ENCODE measurements at places on chromosomes 12 and 14.
A peak's percentile ranks its signal among the peaks of the same experiment; 100 is the strongest.

DNA sequence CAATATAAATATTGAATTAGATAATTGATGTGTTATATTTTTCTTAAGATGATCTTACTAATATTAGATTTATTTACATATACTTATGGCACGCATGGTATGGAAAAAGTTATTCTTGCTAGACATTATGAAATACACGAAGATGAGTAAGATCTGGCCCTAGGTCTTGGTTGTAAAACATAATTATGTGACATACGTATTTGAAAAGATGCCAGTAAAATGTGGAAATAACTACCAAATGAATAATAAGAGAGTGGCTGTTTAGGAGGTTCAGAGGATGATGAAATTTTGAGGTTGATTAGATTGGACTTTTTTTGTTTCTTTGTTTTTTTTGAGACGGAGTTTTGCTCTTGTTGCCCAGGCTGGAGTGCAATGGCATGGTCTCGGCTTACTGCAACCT is 41.3 kb downstream of the FANCM start:
- no peak for DNase-seq

DNA sequence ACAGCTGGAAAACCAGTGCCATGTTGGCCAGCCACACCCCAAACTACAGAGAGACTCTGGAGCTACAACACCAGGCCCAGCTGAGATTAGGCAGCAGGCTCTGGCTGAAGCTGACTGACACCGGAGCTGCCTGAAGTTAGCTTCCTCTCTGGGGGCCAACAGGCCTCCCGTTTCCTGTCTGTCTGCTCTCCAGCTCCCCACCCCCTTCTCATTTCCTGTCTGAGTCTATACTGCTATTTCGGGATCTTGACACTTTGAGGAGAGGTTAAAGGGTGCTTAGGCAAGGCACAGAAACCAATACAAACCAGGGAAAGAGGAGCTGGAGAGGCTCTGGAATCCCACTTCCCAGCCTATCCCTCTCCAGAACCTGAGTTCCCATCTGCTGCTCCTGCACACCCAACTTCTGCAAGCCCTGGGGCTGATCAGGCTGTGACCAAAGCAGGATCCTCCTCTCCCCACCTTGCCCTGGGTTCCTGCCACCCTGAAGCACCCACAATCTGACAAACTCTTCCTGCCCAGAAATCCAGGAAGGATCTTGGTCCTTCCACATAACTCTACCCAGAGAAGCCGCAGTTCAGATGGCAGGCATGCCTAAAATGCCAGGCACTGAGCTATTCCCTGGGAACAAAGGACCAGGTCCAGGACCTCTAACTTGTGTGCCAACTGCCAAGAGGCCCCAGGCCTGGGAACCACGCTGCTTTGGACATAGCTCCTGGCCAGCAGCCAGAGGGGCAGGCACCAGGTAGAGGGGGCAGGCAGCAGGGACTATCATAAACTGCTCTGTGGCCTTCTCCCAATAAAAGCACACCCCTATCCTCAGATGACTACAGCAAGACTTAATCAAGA is 39.9 kb downstream of the PRPF40B start:
- DNase-seq, result peak; percentile 81

GRCh38 chr12:43148691-43149090 is 403.3 kb downstream of the ADAMTS20 start:
- DNase-seq, result no peak

DNA sequence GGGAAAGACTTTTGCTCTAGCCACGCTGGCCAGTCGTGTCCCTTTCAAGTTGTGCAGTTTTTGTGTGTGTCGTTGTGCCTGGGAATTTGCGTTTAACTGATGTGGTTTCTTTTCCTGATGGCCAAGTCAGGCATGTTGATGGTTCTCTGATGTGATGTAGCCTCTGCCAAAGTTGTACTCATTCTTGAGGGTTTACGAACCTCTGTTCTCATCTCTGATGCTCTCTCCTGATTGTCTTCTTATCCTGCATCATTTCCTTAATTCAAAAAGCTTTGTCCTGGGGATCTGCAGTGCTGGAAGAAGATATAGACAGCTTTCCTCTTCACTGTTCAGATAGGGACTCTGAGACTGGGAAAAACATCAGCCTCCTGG is 25.4 kb downstream of the CD9 start:
- DNase-seq, result no peak

GRCh38 chr12:84069198-84069597 is 843.4 kb downstream of the SLC6A15 start:
- no peak for DNase-seq

- no peak for DNase-seq
Measured at GRCh38 chr14:68301219-68301618, 481.6 kb downstream of the RAD51B start.
